ENCODE measurements at places on chromosomes 12 and 14. TPM values are rescaled to one million over a fixed set of nuclear protein-coding genes. Genes with fewer than 3 reads are reported as not detected.

Gene CLEC9A
- not detected for total RNA-seq

Gene SPTSSA
- 29.0 TPM for total RNA-seq

Gene TNFAIP2
- 82.7 TPM for total RNA-seq

Gene GLI1
- 0.25 TPM for total RNA-seq

All from vagina (tissue), 2 donors.